ENCODE measurements at places on chromosomes 3 and 15. TPM values are rescaled to one million over a fixed set of nuclear protein-coding genes. Genes with fewer than 3 reads are reported as not detected.

- no peak for DNase-seq
Measured at GRCh38 chr3:151875759-151876158, 2.3 kb downstream of the SUCNR1 start.

DNA sequence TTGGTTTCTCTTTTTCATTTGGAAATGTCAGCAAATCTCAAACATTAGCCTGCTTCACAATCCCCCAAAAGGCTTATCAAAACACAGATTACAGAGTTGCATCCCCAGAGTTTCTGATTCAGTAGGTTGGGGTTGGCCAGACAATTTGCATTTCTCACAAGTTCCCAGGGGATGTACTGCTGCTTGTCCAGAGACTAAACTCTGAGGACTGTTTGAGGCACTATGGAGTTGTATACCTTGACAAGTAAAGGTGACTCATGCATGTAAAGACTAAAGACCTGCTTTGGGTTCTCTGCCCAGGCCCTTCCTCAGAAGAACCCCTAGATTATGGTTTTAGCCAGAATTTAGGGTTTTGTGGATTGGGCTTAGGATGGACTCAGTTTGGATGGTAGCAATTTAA lies 151.1 kb upstream of the ARHGEF26 start:
- no peak for DNase-seq

Gene FMN1
- 18.2 TPM for total RNA-seq

DNA sequence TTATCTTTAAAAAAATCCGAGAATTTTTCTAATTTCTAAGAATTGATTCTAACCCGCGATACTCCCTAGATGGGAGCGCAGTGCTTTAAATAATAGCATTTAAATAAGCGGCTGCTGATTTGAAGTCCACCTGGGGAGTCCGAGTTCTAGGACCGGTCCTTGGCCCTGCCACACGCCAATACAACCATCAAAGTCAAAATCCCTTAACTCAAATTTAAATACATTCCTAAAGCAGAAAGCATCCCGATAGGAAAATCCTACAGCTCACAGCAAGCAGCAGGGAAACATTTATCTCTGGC lies 508 bp upstream of the ECT2 start:
- DNase-seq, result no peak

GRCh38 chr15:73325191-73325861 lies 43.4 kb downstream of the HCN4 start:
- DNase-seq, result no peak

DNA sequence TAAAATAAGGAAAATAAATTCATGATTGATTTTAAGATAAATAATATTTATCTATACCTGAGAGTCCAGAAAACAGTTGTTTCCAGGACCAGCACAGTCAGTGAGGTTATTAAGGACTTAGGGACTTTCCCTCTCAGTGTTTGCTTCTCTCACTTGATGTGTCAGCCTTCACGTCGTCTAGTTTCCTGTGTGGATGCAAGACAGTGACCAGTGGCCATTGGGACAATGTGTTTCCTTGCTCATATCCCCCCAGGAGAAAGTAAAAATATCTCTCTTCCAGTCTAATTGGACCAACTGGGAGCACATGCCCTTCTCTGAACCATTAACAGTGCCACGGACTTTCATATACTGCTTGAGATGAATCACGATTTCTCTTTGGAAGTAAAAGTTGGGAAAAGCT lies 157.8 kb upstream of the CTNNB1 start:
- DNase-seq, result no peak

DNA sequence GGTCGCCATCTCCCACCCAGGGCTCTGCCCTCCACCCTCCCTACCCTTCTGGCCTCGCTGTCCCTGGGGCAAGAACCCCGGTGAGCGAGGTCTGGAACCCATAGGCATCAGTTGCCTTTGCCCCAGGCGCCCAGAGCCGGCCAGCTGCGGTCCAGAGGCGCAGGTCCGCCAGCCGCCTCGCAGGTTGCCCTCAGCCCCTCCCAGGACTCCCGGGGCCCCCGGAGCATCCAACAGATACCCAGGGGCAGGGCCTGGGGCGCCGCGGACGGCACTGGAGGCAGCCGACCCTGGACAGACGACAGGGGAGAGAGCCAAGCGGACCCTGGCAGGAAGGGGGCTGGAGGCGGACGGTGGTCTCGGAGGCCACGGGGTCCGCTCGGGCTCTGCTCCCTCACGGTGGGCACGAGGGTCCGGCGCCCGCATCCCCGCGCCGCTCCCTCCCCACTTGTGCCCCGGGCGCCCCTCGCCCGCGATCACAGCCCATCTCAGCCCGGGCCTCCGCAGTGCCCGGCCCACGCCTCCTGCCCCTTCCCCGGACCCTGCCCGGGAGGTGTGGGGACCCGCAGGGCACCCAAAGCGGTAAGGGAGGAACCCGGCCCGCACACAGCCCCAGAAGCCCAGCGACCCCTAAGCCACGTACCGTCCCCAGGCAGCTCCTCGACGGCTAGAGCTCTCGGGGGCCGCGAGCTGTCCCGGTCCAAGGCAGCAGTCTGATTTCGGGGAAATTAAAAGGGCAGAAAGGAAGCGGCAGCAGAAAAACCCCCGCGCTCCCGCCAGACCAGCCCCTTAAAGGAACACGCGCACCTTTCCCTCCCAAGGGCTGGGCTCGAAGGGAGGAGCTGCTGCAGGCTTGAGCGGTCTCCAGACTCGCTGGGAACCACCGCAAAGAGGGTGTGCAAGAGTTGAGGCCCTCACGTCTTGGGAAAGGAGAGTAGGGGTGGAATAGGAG lies at the start of gene HAPLN3:
TSS of gene HAPLN3 (minus strand) at position 726 of the 949 bp plus-strand sequence. CDS start 8,246 bp downstream, outside the sequence.
- DNase-seq, result no peak

- DNase-seq, result no peak
Measured at GRCh38 chr15:100623301-100623700, 20.9 kb downstream of the ASB7 start.

- peak; percentile 57 for DNase-seq
Measured at GRCh38 chr3:160185751-160186150, 39.5 kb upstream of the C3orf80 start.
